Hematopoietic multipotent progenitor cell treated with erythropoietin and hydrocortisone succinate and interleukin-3 and kit ligand, for 6 days (in vitro differentiated cells): ENCODE measurements at places on chromosomes 7 and 10.
A peak's percentile ranks its signal among the peaks of the same experiment; 100 is the strongest.

GRCh38 chr7:40723829-40724228 lies 589.0 kb downstream of the SUGCT start:
- no peak for DNase-seq

DNA sequence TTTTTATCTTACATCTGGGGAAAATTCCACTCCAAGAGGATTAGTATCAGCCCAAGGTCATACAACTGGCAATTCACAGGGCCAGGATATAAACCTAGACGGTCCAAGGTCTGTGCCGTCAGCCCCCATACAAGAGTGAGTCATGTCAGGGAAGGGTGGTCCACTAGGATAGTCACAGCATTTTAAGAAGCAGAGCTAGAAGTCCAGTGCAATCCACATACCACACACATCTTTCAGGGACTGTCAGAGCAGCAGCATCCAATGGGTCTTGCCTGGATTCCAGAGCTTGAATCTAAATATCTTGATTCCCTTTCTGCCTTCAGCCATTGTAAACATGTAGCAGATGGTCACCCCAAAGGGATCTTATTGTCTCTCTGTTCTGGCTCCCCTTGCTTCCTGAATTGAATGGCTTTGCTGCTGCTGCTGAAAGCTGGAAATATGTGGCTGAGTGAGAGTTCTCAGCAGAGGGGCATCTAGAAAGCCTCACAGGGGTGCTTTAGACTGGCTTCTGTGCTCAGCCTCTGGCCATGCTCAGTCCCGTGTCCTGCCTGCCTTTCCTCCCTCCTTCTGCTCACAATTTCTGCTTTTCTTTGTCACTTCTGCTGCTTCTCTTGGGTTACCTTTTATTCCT lies 9.9 kb upstream of the OR6V1 start:
- no peak for DNase-seq

DNA sequence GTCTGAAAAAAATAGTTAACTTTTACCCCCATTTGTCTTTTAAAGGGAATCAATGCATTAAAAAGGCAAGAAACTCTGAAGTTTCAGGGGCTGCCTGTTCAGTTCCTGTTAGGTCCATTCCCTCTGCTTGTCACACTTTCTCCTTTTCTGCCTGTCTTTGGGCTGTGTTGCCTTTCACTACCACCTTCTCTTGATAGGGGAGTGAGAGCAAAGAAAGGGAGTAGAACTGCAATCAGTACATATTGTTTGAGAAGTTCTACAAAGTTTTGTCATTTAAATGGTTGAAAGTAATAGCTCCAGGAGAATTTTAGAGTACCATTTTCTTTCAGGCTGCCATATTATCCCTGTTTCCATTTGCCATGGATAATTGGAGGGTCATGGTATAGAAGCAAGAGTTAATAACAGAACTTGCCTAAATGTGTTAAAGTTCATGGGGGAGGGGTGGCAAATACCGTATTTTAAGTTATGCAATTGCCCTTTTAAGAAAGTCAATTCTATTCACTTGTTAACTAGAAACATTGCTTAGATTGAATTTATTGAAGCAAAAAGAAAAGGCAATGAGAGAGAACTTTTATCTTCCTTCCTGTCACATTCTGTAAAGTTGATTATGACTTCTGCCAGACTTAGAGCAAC lies 38.6 kb downstream of the MPLKIP start:
- no peak for DNase-seq

- DNase-seq: no peak
Observed at GRCh38 chr10:119620241-119621077, 23.7 kb upstream of the TIAL1 start.

DNA sequence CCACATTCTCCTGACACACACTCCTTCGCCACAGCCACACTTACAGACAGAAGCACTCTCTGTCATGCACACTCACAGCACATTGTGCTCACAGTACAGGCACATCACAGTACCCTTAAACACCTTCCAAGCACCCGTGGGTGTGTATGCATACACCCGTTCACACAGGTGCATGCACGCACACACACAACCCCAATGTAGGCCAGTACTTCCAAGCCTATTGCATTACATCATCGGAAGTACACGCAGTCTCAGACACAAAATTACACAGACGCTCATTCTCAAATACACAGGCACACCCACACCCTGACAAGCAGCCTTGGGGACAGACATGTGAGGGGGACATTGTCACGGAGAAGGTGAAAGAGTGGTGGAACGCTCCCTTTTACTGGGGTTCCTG lies 11.1 kb downstream of the KAZALD1 start:
- DNase-seq: no peak

DNA sequence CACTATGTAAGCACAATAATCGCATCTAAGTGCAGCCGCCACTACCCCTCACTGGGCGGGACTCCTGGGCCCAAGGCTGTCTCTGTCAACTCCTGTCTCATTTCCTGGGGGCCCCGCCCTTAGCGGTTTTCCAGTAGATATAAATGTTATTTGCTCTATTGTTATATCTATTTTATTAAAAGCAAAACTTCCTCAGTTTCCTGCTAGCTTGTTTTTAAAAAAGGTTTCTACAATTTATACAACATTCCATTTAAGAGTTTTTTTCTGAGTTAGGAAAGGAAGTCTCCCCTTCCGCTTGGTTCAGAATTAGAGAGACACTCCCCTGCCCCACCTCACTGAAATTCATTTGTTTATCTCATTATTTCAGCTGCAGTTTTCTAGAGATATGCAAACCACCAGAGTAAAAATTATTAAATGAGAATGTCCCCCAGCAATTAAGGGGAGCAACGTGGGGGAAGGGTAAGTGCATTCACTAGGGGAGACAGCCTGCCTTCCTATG lies 82.7 kb downstream of the RAMP3 start:
- peak; percentile 92 for DNase-seq

DNA sequence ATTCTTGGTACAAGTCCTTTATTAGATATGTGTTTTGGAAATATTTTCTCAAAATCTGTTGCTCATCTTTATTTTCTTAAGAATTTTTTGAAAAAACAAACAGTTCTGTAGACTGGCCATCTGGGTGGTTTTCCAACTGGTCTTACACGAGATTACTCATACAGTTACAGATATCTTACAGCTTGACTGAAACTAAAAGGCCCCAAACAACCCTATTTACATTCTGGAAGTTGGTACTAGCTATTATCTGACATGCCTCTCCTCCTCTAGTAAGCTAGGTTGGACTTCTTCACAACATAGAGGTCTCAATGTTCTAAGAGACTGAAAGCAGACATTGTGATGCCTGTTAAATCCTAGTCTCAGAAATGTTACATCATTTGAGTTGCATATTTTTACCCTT lies 52.0 kb downstream of the ZNF22 start:
- no peak for DNase-seq

DNA sequence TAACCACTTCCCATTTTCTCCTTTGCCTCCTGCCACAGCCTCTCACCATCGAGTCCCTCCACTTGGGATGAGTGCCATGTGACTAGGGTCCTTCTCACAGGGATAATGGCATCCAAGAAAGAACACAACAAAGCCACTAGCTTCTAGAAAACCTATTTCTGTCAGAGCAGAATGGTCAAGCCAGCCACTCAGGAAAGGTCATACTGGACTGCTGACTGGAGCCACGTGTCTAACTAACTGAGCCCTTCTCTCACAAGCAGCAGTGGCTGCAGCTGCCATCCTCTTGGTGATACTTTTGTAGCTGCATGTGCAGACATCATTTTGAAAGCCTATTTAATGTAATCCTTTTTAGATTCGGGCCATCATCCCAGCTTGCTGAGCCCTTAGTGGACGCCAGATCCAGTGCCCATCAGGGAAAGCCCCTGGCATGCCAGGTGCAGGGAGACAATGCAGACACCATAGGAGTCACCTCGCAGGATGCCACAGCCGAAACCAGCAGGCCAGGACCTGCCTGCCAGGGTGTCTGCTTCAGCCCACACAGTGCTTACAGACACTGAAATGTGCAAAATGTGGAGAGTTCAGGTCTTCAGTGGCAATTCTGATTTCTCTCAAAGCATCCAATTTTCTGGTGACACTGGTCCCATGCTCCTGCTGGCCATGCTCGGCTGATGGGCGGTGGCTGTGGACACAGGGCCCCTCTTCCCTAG lies 98.3 kb upstream of the DDC start:
- DNase-seq: no peak

DNA sequence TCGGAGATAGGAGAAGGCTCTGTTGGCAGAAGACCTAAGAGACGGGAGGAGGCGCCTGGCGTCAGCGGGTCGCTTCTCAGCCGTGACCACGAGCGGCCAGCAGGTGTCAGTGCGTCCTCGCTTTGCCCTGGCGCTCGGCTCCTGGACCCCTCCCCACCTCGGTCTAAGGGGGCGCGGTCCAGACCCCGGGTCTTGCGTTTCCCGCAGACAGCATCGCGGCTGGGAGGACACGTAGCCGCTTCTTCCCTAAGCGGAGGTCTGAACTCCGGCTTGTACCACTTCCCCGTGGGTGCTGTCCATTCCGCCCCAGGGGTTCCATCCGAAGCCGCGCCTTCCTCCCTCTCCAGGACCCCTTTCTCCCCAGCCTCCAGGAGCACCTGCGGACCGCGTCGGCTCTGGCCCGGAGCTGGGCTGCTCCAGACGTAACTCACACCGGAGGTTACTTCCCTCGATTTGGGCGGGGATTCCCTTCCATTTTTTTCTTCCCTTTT lies 593 bp upstream of the ADRA2A start:
- DNase-seq: peak; percentile 81

DNA sequence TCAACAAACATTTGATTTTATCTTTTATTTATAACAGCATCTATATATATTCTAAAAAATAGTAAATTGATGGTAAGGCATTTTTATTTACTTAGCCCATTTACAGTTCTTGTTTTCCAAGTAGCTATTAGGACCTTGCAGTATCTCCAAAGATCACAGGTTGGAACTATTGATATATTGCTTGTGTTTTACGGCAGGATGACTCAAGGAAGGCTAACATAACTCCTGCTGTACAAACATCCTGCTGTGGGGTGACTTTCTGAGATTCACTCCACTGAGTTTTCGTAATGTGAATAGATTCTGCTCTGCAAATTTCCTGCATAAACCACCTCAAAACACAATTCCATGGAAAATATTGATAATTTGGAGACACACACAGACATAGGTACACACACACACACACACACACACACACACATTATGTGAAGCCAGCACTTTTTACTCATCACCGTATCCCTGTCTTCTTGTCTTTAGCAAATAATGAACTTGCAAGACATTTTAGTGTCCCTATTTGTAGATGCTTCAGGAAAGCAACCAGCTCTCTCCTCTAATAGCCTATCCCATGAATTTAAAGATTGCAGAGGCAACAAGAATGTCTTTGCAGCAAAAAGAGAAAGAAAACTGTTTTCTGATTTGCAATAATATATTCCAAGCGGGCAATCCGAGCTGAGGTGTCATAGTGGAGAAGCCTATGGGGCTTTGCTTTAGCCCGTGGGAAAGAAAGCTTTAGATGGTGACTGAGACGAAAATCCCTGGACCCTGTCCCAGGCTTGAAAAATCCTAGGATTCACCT lies 722 bp downstream of the AGR2 start:
- no peak for DNase-seq

DNA sequence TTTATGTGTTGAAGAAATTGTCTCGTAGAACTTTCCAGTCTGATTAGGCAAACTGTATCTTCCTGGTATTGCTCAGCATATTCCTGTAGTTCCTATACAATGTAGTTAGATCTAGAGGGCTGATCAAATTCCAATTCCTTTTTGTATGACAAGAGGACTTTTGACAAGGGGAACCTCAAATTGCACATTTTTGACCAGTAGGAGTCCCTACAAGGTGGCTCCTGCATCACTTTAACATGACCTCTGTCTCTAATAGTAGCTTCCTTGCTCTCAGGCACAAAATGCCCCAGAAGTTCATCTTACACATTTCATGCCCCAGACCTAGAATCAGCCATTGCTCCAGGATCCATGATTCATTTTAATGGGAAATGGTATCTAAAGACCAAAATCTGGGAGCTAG lies 18.7 kb downstream of the HERPUD2 start:
- DNase-seq: peak; percentile 37

DNA sequence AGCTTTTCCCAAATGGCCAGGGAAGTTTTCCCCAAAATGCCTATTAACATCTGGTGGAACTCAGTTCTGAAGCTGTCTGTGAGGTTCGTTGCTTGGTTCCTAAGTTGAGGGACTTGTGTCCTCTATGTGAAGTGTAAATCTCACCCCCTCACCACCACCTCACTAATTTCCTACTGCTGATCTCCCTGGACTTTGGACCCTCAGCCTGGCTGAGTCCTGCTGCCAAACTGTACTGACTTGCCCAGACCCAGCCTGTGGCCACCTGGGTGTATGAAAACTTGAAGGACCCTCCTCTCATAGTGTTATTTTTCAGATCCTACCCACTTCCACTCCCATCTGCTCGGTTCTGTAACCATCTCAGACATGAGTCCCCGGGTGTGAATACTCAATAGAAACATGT lies 94.9 kb downstream of the MET start:
- no peak for DNase-seq

- DNase-seq: no peak
Observed at GRCh38 chr7:77349141-77349540, 67.0 kb downstream of the GSAP start.

DNA sequence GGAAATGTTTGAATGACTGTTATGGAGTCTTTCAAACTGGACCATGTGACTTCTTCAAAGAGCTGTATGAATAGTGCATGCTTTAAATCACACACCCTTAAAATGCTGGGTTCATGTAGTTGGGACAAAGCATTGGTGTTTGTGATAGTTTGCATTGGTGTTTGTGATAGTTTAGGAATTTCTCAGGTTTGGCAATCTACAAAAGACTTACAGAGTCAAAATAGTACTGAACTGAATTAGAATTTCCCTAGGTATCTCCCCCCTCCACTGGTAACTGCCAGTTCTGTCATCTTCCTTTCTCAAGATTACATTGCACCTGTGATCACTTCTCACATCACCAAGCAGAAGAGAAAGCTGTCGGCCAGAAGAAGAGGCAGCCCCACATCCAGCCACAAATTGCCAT lies 261.1 kb downstream of the GATA3 start:
- no peak for DNase-seq

- DNase-seq: no peak
Observed at GRCh38 chr10:109343293-109343692, 580.0 kb downstream of the XPNPEP1 start.

DNA sequence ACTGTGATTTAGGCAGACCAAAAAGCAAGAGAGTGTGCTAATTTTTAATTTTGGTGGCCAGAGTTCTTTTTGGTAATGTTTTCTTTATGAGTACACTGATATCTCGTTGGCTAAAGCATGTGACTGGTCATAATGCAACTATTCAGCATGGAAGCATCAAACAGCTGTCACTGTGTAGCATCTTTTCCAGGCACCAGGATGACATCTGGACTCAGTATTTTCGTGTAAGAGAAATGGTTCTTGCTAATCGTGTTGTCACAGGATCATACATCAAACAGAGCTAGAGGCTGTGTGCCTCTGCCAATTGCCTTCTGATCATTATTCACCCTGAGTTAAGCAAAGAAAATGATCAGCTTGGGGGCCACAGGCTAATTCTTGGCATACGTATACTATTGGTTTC lies 118.9 kb downstream of the SND1 start:
- no peak for DNase-seq

- no peak for DNase-seq
Observed at GRCh38 chr7:55570218-55570873, 2.0 kb downstream of the VOPP1 start.

GRCh38 chr7:127674361-127674760 lies 22.4 kb downstream of the SND1 start:
- DNase-seq: no peak
